Left kidney (tissue), 8 donors: ENCODE measurements at places on chromosomes 3 and 15.

DNA sequence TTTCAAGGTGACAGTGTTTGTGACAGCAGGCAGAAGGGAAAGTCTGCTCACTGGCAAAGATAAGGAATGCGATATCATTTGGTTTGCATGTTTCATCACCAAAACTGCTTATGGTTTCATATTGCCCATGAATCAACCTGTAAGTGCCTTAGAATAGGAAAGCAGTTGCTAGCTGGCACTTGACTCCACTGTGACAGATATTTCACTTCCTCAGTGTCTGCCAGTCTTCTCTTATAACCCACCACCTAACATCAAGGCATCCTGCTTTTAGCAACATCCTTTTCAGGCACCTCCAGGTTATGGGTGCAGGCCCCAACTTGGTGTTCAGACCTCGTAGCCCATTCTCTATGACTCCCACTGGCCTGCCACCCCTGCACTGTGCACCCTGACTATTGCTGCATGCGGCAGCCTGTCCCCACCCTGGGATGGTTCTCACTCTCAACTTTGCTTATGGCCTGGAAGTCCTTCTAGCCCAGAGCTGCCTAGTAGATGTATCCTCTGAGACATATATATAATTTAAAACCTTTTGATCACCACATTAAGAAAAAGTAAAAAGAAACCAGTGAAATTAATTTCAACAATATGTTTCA lies 154.4 kb upstream of the RARB start:
- DNase-seq = no peak

DNA sequence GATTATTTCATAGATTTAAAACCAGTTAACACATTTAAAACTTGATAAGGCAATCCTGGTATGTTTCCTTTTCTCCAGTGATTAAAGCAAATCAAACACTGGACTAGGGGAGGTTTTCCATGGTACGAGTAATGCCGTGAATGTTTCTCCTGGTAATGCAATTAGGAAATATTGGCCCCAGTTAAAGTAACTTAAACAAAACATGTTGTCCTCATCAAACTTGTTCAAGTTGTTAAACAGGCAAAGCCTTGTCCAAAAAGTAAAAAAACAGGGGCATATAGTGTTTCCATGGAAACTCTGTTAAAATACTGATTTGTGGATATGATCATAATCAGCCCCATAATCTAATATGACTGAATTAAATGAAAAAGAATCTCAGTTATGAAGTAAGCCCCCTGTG lies 13.1 kb upstream of the LRTM1 start:
- DNase-seq = no peak

GRCh38 chr15:92521624-92522008 lies 127.9 kb downstream of the ST8SIA2 start:
- DNase-seq = peak; percentile 88

GRCh38 chr3:168782193-168782592 lies 686.5 kb upstream of the GOLIM4 start:
- DNase-seq = no peak

GRCh38 chr3:51642462-51642861 lies 28.6 kb upstream of the TEX264 start:
- DNase-seq = no peak

GRCh38 chr15:99604865-99605264 lies 39.1 kb downstream of the MEF2A start:
- DNase-seq = no peak

DNA sequence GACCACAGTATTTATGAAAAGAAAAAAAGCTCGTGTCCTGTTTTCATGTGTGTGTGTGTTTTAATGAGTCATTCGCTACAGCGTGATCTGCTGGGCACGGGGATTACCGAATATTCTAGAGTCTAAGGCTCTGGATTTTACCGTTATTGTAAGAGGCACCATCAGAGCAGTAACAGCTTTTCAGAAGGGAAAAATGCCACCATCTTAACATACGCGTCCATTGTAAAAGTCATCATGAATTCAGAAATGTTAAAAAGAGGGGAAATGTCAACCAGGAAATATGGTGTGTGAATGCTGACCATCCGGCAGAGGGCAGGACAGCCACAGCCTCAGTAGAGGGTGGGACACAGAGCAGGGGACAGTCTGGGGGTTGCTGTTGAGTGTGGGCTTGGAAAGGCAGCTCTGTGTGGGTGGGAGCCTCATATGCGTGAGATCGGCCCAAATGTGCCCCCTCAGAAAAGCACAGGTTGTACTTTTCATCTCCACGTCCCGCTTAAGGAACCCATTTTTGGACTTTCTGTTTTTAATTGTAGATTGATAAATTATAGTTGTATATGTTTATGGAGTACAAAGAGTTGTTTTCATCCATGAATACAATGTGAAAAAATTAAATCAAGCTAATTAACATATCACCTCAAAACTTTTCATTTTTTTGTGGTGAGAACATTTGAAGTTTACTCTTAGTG lies 69.6 kb downstream of the ASB7 start:
- no peak for DNase-seq

DNA sequence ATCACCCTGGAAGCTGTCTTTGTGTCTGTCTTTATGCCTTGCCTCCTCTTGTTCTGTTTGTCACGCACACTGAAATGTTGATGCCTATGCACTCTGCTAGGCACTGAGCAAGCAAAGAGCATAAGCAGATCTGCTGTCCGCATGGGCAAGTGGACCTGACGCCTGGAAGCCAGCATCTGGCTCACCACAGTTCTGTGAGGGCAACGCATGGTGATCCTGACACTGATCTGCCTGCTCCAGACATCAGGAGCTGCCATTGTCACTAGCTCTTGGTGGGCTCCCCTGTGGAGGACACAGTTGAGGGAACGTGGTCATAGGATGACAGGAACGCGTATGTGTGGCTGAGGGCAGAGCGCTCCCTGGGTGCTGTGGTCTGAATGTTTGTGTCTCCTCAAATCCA lies 234.6 kb downstream of the ADAMTS17 start:
- no peak for DNase-seq

- DNase-seq = no peak
Measured at GRCh38 chr3:167991213-167991612, 104.5 kb downstream of the GOLIM4 start.

- no peak for DNase-seq
Measured at GRCh38 chr3:31300456-31301443, 232.0 kb upstream of the STT3B start.

DNA sequence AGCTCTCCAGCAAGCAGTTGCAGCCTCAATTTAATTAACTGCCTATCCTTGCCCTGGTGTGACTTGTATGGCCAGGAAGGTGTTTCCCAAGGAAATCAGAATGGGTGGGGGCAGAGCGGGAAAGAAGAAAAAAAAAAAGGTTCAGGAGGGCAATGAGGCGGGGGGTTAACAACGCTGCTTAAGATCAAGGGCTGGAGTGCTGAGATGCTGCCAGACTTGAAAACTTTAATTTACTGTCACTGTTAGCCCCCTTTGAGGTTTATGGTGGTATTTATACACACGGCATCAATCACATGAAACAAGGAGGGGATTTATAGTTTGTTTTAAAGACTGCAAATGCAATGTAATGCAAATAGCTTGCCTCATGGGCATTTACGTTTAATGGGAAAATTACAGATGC lies 319.4 kb upstream of the NR2F2 start:
- DNase-seq = peak; percentile 74

DNA sequence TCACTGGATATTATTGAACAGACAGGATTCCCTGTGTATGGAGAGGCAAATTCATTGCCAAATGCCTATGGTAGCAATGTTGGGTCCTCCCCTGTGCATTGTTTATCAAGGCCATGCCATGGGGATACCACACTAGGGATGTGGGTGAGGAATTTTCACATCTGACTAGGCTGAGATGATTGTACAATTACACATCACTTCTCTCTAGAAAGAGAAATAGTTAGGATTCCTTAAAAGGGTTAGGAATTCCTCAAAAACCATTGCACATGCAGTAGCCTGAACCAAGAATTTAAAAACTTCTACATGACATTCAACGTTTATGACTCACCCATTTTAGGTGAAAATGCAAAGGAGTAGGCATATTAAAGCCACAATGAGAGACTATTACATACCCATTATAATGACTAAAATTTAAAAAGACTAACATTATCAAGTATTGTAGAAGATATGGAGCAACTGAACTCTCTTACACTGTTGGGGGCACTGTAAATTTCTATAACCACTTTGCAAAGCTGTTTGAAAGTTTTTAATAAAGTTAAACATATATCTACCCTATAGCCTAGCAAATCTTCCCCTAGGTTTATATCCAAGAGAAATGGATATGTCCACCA lies 175.9 kb downstream of the THRB start:
- DNase-seq = no peak

GRCh38 chr3:119433613-119434325 lies 29.6 kb downstream of the TMEM39A start:
- no peak for DNase-seq

GRCh38 chr3:120506076-120506827 lies 55.5 kb upstream of the FSTL1 start:
- no peak for DNase-seq

DNA sequence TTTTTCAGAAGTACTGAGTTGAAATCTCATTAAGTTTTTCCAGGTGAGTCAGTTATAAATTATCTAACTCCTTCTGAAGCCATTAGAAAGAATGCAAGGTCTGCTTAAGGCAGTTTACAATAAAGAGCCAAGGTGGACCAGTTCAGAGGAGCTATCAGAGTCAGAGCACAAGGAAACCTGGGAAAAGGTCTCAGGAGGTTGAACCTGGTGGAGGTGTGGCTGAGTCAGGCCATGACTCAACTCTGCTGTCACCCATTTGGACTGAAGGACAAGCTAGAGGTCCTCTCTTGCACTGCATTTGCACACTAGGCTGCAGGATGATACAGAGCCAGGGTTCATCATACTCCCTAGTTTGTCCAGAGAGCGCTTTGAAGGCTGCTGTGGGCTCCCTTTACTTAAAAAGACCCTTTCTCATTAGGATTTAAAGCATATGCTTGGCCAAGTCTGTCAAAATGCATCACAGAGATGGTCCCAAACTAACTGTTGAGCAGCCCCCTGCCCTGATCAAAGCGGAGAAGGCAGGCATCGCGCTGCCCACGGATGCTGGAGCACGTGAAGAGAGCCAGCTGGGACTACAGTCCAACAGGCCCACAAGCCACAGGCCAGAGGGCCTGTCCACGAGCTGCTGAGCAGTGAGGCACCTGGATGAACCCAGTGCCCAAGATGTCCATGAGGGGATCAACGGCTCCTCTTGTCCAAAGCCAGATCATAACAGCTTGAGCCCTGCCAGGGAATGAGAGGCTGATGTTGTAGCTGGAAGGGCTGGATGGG lies 26.0 kb upstream of the MRPS22 start:
- no peak for DNase-seq

GRCh38 chr15:90106522-90107117 lies 4.4 kb upstream of the IDH2 start:
- DNase-seq = no peak

DNA sequence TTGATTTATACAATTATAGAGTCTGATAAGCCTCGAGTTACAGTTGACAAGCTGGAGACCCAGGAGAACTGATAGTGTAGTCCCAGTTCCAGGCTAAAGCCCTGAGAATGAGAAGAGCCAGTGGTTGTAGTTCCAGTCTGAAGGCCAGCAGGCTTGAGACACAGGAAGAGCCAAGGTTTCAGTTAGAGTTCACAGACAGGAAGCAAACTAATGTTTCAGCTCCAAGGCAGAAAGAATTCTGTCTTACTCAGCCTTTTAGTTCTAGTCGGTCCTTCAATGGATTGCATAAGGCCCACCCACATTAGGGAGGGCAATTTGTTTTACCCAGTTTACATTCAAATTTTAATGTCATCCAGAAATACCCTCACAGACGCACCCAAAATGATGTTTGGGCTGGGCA lies 102.7 kb downstream of the CDIN1 start:
- no peak for DNase-seq

DNA sequence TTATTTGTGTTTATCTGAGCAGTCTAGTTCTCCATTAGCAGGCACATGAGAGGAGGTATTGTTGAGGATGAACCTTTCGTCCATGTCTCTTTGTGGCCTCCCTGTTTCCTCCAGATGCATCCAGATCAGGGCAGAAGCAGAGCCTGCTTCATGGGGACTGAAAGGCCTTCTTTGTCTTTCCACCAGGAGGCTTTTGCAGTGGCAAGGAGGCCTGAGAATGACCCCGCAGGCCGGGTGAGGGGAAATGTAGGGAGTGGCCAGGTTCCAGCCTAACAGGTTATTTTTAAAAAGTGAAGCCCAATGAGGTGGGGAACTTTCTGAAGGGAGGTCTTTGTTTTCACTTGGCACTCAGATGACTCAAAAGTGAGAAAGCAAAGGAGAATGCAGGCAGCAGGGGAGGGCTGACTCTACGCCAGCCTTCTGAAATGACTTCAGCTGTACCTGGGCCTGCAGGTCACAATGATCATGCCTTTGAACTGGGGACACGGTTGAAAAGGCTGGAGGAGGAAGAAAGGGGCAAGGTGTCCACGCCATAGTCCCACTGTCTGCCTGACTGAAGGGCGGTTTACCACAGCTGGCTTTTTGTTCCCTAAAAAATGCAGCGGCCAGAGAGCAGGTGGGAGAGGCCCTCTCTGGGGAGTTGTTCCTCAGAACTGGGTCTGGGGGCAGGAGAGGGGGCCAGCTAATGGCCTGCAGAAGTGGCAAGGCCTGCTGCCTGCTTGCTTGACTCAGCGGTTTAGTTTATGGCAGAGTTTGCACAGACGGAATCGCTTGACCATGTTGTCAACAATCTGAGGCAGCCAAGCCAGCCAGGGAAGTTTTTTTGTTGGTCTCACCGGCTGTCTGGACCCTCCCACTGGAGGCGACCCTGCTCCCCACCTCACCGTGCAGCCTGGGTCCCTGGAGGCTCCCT lies 28.7 kb downstream of the CMTM7 start:
- peak; percentile 52 for DNase-seq

- DNase-seq = no peak
Measured at GRCh38 chr3:39090922-39091321, 16.5 kb downstream of the GORASP1 start.

DNA sequence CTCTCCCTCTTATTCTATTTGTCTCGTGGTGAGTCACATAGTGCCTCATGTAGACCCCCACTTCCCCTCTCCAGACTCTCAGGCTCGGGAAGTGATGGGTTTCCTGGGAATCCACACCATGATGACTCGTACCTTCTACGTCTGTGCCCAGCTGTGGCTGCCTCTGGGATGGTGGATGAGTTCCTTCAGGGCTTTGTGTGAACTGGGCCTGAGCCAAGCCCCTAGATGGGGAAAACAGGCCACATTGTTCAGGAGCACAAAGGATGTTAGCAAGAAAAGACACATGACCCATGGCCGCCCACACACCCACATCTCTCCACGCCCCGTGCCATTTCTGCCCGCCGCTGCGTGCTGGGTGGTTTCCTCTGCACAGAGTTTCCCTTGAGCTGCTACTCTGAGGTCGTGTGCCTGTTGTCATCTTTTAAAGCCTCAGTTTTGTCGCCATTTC lies 10.5 kb downstream of the ISG20 start:
- DNase-seq = no peak

GRCh38 chr3:136937851-136938250 lies 19.9 kb upstream of the IL20RB start:
- DNase-seq = no peak

DNA sequence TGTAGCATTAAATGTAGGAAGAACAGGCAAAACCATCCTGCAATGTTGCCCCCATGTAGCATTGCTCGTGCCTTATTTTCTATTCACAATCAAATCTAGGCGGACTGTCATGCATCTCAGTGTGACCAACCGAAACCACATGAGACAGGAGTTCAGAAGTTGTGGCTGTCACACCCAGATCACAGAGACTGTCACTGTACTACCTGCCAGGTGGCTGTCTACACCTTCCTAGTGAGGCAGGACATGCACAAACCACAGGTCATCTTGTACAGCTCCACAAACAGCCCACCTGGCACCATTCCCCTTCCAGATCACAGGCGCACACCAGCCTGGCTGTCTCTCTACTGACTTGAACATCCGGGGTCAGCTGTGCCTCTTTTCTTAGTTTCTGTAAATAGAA lies 392.8 kb downstream of the OCA2 start:
- no peak for DNase-seq
